GM04503 (cell line): ENCODE measurements at places on chromosomes 5 and 9.

DNA sequence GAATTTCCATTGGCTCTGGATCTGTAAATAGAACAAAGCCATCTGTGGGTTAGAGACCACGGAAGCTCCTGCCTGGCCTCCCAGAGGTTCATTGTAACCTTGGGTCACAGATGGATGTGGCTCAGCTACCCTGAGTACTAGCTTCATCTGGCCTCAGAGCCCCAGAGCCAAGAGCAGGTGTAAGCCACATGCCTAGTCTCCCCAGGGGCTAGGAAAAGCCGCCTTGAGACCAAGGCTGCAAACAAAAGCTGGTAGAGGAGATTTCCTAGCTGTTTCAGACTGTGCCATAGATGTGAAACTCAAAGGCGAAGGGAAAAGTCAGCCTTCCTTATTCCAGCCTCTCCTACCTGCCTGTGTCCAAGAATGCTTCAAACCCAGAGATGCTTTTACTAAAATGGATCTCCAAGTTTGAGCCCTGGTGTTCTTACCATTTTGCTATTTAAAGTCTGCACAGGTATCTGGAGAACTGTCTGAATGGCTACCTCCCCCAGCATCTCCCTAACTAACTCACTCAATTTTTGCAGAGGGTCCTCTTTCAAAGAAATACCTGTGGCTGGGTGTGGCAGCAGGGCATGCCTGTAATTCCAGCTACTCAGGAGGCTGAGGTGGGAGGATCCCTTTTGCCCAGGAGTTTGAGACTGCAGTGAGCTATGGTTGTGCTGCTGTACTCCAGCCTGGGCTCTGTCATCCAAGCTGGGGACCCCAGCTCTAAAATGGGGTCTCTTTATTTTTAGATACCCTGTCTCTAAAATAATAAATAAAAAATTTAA is 42.3 kb upstream of the MAP1B start:
- DNase-seq: no peak

GRCh38 chr9:68897577-68898145 is 116.3 kb downstream of the PRKACG start:
- no peak for DNase-seq

DNA sequence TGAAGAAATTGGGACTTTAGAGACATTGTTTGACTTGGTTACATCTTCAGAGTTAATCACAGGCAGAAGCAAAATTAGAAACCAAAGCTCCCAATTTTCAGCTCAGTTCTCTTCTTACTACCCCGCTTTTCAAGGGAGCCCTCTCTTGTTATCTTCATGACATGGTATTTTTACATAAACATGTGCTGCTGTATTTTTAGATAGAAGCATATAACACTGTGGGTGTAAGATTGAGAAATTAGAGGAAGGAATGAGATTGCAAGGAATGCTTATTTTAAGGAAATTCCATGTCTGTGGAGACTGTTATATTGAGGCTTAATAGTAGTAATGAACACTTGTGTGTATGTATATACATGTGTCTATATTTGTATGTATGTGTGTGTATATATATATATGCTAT is 401.6 kb downstream of the TMEM232 start:
- no peak for DNase-seq

- no peak for DNase-seq
Observed at GRCh38 chr5:11890777-11891176, 13.5 kb downstream of the CTNND2 start.

DNA sequence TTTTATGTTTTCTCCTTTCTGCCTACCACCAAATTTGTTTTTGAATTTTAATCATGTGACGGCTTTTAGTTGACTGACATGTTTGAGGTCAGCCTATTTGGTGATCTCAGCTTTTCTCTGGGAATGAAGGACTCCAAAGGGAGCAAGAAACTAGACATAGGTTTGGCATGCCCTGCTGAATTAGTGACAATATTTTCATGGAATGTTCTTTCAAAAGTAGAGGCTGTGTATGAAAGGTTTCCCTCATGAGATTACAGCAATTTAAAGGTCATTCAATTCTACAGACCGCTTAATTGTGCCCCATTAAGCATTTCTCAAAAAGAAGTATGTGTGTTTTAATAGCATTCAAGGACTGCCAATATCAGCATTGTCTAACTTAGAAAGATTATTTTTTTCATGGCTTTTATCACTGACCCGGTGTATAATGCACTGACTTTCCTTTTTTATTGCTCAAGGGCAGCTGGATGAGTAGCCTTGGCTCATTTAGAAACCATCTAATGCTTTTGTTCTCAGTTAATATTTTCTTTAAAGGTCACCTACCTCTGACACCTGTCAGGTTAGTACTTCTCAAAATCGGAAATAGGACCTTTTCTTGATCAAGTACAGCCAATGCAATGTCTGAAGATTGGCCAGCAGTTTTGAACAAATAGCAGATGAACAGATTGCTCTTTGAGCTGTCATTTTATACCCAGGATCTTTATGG is 8.1 kb upstream of the MLLT3 start:
- no peak for DNase-seq

- no peak for DNase-seq
Observed at GRCh38 chr5:139926797-139927503, 116.1 kb downstream of the NRG2 start.

DNA sequence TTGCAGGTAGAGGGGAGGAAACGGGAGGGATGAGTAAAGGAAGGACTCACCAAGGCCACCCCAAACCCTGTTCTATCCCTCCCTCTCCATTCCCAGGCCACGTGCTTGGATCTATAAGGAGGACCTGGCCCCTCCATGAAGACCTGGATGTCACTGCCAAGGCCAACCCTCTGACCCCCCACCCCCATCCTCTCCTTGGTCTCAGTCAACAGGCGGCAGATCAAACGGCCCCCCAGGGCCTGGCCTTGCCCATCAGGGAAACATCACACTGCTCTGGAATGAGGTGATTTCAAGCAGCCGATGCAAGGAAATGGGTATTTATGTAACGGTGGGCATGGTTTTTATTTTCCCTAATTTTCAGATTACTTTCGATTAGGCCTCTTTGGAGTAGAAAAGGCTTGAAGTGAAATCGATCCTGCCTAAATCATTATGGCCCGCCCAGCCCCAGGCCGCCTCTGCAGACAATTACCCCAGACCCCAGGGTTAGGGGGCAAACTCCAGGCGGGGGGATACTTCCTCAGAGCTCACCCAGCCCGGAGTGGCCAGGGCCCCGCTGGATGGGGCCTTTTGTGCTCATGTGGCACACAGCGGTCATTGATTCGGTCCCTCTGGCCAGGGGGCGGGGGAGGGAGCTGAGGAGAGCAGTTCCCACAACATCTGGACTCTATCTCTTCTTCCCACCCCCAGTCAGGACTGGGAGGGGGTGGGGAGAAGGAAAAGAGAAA is 125.3 kb downstream of the PHF2 start:
- DNase-seq: no peak

DNA sequence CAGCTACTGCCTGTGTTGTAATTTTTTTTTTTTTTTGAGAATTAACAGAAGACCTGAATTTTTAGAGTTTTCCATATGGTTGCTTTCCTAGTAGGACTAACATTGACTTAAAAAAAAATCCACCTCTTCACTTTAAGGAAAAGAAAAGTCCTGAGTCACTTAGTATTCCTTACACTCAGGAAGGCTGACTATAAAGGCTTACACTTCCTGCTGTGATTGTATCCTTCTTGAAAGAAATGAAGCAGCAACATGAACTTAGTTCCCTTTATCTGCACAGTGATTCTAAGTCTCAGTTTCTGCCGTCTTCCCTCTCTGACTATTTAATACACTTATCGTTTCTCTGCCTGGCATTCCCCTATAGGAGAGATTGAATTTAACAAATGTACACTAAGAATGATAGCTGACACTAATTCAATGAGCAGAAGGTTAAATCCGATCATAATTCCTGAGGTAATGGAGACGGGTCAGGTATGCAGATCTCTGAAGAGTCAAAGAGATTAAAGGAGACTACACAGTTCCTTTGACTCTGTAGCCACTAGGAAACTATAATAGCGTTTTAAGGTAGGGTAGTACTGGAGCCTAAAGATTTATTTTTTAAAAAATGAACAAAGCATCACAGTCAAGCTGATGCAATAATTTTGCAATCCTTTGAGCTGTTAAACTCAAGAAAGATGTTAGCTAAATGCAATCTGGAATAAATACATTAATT is 185.1 kb upstream of the ELAVL2 start:
- DNase-seq: no peak

- DNase-seq: no peak
Observed at GRCh38 chr9:99459919-99460318, 237.8 kb downstream of the SEC61B start.

- no peak for DNase-seq
Observed at GRCh38 chr9:13432904-13433303, 153.4 kb upstream of the MPDZ start.

DNA sequence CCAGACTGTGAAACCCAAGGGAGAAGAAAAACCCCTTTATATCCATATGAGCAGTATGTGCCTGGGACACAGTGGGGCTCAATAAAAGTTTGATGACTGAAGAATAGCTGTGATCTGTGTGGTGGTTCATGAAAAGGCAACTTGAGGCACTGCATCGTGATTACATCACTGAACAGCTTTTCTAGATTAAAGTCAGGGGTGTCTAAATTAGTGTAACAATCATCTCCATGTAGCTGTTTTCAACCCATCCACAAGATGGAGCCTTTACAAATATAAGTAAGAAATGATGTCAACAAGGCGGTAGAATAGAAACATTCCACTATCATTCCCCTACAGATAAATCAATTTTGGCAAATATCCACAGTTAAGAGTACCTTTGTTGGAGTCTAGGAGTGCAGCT is 55.5 kb downstream of the PRRC1 start:
- no peak for DNase-seq

- DNase-seq: no peak
Observed at GRCh38 chr5:168819004-168819621, 239.9 kb upstream of the PANK3 start.
